ENCODE measurements at places on chromosomes 4 and X. TPM values are rescaled to one million over a fixed set of nuclear protein-coding genes. Genes with fewer than 3 reads are reported as not detected.

GRCh38 chr4:76729980-76730379 lies 168.0 kb downstream of the SOWAHB start:
- no peak for DNase-seq

- DNase-seq: no peak
Observed at GRCh38 chr4:148164557-148164956, 277.7 kb downstream of the NR3C2 start.

Gene ZFP42
- 0.12 TPM for polyA plus RNA-seq

Gene SLC30A9
- 48.0 TPM for polyA plus RNA-seq

Gene MPP1
- 20.7 TPM for polyA plus RNA-seq

DNA sequence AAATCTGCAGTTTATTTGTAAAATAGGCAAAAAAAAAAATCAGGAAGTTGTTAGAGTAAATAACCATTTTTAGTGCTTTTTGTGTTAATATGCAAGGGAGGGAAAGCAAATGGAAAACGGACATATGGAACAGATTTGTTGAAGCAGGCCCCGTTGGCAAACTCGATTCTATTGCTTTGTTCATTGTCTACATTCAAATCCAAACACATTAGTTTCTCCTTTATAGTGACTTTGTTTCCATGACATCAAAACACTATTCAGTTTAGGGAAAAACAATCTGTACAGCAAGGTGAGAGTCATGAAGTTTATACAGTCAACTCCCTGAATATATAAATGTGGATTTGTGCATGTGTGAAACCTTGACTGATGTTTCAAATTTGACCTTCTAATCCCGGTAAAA lies 142.2 kb downstream of the FAM47A start:
- DNase-seq: peak; percentile 51

Gene TMEM156
- polyA plus RNA-seq: 0.13 TPM

Gene ARX
- 6.9 TPM for polyA plus RNA-seq

Gene CSN1S1
- polyA plus RNA-seq: not detected

Gene NEUROG2
- polyA plus RNA-seq: not detected

Gene UGT2B7
- polyA plus RNA-seq: not detected

Gene CLTRN
- polyA plus RNA-seq: 0.83 TPM

GRCh38 chrX:140440876-140441275 lies 64.0 kb downstream of the SOX3 start:
- DNase-seq: peak; percentile 5

Gene TRIM75
- polyA plus RNA-seq: 0.10 TPM

Gene EGF
- 16.4 TPM for polyA plus RNA-seq

DNA sequence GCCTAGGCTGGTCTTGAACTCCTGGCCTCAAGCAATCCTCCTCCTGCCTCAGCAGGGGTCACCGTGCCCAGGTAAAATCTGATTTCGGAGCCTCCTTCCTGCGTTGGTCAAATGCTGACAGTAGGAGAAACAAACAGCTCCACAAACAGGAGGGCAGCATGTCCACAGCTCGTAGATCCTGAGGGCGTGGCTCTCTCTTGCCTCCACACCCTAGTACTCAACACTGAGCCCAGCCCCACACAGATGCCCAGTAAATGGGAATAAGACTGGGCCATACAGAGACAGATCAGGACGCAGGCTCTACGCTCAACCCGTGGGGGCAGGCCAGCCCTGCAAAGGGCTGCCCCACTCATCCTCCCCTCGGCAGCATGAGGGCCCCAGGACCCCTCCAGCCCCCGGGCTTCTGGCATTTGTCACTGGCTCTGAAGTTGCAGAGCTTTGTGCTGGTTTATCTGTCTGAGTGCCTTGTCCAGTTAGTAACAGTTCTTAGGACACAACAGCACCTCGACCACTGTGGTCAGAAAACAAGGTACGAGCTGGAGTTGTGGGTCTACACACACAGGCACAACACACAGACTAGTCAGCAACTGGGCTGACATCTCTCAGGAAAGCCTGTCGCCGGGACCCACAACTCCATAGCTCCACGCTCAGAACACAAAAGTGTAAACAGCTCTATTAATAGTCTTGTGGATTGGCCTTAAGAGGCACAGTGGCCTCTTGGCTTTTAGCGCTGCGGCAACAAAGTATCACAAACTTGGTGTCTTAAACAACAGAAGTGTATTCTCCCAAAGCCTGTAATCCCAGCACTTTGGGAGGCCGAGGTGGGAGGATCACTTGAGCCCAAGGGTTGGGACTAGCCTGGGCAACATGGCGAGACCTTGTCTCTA lies 5.2 kb downstream of the TNIP2 start:
- DNase-seq: no peak

Gene DGAT2L6
- polyA plus RNA-seq: not detected

Gene ADH1A
- 0.88 TPM for polyA plus RNA-seq

Gene NR3C2
- polyA plus RNA-seq: 20.4 TPM

DNA sequence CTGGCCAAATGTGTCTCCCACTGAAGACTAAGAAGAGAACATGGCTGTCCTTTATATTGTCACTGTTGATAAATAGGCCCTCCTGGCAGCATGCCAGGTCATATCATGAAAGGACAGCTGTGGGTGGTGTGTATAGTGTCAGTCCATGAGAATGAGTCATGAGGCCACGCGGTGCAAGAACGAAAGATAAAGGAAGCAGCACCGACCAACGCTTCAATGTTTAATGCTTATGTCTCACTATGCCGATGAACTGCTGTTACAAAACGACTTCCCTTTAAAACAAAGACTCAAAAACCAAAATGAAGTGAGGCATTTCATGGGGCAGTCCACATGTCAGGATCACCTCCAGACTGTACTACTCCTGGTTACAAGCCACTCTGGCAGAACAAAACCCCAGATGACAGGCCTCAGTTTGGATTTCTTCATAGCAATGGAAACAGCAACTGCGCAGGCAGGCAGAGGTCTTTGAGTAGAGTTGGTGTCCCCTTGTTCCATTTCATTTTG lies 5.2 kb upstream of the TCEANC start:
- peak; percentile 48 for DNase-seq

DNA sequence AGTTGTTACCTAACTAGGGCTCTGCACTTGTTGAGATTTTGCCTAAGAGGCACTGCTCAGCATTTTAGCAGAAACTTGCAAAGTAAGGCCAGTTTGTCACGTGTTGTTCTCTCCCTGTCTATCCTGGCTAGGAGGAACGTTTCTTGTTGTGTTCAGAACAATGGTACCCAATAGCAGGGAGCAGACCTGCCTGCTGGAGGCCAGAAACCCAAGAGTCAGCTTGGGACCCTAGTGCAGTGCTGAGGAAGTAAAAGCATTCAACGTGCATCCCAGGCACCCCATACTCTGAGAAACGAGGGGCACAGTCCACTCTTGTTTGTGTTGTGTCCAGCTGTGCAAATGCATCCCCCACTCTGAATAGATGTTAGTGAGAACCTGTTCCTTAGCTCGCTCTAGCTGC lies 42.4 kb downstream of the SOD3 start:
- DNase-seq: no peak

DNA sequence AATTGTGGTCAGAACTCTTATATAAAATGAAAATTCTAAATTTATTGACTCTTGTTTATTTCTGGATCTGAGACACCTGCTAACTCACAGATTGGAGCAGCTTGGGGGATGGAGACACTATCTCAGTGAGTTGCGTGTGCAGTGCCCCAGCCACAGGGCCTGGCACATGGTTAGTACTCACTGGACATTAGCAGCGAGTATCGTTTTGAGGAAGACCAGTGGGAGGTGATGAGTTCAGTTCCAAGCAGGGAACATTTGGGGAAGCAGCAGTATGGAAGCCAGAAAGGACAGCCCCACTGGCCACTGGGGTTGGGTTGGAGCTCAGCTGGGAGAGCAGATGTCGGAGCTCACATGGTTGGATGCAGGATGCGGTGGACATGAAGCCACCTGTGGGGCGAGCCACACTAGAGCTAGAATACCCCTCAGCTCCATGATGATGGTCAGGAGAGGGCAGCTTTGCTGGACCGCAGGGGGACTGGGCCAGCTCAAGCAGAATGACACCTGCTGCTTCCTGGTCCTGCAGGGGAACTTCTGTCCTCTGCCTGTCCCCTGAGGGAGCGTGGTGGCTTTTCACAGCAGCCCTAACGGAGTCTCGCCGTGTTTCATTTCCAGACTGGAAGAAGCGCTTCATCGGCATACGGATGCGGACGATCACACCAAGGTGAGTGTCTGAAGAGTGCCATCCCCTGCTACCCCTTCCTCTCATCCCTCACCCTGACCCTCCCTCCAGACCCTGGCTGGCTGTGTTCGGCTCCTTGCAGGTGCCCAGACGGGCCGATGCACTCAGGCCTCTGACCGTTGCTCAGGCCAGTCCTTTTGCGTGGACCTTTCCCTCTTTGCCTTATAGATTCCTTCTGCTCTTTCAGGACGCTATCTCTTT lies 32.5 kb downstream of the HTRA3 start:
- DNase-seq: no peak

GRCh38 chrX:14355556-14355955 lies 173.8 kb upstream of the GLRA2 start:
- DNase-seq: no peak
